ENCODE measurements at places on chromosomes 7 and 10.

DNA sequence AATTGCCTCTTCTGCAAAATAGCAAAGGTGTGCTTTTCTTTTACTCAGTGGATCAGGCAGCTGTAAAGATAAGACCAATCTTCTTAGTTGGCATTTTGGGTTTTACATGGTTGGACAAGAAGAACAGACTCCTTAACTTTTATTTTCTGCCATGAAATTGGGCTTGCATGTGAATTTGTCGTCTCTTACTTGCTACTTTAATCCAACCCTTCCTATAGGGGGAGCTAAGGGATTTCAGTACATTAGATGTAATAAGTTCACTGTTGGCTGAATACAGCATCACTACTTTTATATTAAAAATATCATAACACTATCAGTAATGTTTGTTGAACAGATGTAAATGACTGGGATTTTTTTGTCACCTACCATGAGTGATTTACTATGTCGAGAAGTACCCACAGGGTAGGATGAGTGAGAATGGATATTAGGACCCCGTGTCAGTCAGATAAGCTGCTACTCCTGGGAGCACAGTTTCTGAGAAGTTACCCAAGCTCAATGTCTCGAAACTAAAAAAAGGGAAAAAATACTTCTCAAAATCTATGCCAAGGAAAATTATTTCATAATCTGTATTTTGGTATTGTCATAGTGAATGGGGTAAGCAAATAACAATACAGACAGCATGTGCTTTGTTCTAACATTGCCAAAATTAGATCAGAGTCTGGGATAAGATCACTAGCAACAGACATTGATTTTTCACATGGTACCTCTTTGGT is 127.4 kb upstream of the AGR3 start:
- DNase-seq: peak; percentile 19

DNA sequence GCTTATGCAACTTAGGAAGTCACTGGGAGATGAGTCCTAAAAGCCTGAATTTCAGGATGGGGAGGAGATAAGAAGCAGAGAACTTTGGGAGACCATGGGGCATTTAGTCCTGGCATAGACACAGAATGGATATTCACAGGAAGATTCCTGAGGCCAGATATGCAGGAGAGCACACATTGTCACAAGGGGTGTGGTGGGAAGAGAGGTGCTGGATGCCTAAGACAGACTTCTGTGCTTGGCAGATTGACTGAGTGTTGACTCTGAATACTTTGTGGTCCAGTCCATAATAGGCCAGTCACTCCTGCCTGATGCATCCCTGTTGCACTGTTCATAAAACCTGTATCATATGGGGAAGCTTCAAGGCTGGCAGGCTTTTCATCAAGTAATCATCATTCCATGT is 18.5 kb downstream of the SRI start:
- no peak for DNase-seq

DNA sequence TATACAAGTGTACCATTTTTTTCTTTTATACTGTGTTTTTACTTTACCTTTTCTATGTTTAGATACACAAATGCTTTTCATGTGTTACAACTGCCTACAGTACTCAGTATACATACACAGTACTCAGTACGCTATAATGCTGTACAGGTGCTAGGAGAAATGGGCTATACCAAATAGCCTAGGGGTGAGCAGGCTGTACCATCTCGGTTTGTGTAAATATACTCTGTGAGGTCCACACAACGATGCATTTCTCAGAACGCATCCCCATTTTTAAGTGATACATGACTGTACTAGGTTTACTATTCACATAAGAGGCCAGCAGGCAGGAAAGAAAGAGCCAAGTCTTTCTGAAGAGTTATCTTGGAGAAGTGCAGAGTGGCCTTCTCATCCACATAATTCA is 426.4 kb upstream of the MTPN start:
- DNase-seq: no peak

- no peak for DNase-seq
Measured at GRCh38 chr7:33562996-33563395, 342.3 kb upstream of the BMPER start.

GRCh38 chr10:48473704-48474103 is 131.2 kb downstream of the ARHGAP22 start:
- no peak for DNase-seq

DNA sequence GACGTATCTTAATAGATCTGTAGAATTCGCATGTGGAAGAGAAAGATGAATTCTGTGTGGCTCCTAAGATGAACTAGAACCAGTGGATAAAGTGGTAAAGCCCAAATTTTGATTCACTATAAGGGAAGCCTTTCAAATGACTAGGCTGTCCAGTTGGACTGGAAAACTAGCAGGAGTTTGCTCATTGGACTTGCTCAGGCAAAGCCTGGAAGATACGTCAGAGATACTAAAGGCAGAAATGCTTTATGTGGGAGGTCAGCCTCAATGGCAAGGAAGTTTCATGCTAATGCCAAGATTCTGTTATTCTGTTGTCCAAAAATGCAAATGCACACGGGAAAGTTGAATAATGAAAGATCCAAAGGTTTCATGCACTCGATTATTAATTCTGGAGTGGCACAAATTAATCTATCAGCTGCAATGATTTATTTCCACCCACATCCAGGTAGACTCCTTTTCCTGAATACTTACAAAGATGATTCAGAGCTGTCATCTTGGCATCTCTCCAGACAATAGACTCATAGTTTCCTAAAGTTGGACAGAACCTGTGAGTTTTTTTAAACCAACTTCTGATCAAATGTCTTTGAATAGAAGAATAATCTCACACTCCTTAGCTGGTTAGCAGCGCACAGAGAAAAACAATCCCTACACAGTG is 20.5 kb upstream of the PPP1R3C start:
- no peak for DNase-seq

DNA sequence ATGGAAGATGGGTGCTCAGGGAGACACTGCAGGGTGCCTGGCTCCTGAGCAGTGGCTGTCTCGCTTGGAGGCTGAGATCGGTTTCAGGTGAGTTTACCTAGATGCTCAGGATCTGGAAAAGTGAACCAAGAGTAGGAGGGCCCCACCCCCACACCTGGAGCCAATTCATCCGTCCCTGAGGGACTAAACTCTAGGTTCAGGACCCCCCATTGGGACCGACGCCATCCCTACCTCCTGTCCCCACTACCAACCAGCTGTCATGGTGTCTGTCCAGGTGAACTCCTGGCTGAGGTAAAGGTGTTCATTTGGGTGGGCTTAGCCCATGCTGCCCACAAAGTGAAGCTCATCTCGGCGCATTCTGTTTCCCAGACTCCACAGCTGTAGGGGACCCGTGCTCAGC is 174.6 kb upstream of the PLPP4 start:
- no peak for DNase-seq

- DNase-seq: no peak
Measured at GRCh38 chr7:129940329-129940728, 12.4 kb downstream of the UBE2H start.

GRCh38 chr7:34133983-34134782 is 228.8 kb downstream of the BMPER start:
- peak; percentile 88 for DNase-seq

GRCh38 chr10:33125111-33125510 is 167.1 kb upstream of the ITGB1 start:
- no peak for DNase-seq

DNA sequence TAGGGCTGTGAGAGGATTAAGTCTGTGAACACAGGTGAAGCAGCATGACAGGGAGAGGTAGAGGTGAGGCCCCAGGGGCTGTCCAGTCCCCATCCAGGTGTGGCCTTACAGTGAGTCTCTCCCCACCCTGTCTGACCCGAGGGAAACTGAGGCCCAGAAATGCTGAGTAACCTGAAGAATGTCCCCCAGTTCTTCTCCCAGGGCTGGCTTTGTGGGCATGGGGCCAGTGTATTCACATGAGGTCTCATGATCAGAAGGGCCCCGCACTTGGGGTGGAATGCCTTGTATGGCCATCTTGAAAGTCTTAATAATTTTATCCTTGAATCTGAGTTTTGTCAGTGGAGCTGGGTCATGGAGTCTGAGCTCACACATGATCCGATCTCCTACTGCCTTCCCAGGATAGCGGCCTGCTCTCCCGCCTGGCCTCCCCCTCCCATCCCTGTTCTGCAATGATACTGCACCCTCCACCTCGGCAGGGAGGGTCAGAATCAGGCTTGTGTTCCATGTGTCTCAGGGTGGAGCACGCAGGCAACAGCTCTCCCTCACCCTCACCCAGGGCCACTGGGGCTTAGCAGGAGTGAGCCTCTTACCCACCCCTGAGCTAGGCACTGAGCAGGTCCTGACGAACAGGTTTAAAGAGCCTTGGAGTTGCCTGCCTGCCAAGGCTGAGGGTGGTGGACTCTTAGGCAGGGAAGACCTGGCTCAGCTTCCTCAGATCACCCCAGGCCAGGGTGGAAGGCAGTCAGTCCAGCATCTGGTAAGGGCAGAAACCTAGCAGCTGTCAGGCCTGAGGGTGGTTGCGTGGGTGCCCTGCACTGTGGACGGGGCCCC is 41.4 kb upstream of the NPFFR1 start:
- DNase-seq: no peak

DNA sequence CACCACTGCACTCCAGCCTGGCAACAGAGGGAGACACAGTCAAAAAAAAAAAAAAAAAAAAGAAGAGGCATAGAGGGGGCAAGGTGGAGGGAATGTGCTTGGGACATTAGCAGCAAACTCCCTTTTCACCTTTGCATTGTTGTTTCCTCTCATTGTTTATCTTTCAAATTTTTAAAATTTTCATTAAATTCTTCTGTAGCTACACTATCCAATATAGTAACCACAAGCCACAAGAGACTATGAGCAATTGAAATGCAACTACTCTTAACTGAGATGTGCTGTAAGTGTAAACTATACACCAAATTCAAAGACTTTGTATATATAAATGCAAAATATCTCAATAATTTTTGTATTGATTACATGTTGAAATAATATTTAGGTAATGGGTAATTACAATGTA is 43.4 kb downstream of the EBLN1 start:
- DNase-seq: no peak

GRCh38 chr7:105011141-105011830 is 2.7 kb upstream of the KMT2E start:
- DNase-seq: peak; percentile 57

DNA sequence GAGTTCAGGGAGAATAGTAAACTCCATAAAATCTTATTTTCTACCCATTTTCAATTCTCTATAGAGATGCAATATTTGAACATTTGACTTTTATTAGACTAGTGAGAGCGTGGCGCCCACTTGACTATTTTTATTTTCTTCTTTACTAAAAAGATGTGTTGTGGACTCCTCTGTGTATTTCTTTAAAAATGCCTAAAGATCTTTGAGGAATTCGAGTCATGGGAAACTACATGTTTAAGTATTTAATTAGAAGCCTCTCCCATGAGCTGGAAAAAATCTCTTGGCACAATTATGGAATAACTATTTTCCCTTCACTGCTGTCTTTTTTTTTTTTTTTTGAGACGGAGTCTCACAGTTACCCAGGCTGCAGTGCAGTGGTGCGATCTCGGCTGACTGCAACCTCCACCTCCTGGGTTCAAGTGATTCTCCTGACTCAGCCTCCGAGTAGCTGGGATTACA is 124.2 kb downstream of the ARHGAP12 start:
- DNase-seq: peak; percentile 24

- no peak for DNase-seq
Measured at GRCh38 chr10:115004236-115004862, 66.4 kb downstream of the TRUB1 start.

DNA sequence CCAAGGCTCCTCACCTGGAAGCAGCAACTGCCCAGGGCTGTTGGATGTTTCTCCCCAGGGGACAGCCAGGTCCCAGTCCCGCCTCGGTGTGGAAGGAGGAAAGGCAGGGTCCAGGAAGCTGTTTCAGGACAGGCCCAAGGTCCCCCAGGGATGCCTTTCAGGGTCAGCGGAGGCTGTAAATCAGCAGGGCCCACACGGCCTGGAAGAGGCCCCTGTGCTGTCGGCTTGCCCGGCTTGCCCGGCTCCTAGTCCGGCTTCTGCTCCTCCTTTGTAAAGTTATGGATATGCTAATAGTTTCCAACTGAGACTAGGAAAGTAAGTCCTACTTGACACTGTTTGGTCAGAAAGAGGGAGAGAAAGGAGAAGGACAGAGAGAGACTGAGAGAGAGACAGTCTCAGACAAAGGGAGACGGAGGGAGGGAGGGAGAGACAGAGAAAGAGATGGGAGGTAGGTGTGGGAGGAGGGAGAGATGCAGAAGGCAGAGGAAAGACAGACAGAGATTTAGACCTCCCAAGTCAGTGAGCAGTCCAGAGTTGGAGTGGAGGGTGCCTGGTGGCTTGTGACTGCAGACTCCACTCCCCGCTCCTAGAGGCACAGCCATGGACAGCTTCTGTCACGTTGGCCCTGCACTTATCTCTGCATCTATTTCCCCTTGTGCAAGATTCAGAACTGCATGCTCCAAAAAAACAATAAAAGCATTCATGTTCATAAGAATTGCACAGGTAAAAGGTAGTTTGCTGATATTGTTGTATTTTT is 10.5 kb downstream of the IKZF1 start:
- DNase-seq: no peak

- DNase-seq: no peak
Measured at GRCh38 chr10:118497227-118497626, 98.2 kb downstream of the PRLHR start.

- DNase-seq: no peak
Measured at GRCh38 chr10:21285742-21286331, 239.6 kb downstream of the SKIDA1 start.

DNA sequence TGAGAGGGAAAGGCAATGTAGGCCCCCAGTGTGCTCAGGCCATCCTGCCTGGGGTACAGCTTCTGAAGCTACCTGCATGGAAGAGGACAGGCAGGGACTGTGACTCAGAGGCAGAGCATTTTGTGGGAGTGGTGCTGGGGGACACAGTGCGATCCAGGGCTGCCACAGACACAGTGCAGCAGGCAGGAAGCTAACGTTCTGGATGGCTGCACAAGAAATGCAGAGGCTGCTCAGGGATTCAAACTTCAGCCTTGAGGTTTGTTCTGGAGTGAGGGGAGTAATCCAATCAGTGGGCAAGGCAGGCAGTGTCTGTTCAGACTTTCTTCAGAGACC is 648.0 kb upstream of the IGFBP3 start:
- DNase-seq: peak; percentile 53

DNA sequence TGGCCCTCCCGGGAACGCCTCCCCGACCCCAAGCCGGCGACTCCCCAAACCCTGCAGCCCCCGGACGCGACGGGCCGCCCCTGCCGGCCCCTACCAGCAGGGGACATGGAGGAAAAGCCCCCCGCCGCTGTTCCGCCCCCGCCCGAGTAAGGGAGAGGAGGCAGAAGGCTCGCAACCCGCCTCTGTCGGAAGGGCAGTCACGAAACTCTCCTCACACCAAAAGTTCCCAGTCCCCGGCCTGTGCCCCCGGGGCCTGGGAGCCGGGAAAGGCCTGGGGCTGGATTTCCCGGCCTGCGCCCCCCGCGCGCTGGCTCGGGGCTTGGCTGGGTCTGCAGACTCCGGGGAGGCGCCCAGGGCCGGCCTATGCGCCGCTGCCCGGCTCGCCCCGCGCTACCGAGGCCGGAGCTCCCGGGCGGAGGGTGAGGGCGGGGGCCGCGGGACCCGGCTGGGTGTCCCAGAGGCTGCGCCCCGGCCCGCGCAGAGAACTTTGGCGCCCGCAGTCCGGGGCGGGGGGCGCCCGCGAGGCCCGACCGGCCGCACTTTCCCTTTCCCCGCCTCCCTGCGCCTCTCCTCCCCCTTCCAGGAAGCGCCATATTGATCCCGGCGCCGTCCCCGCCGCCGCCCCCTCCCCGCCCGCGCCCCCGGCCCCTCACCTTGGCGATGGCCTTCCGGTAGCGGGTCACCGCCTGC is 728 bp downstream of the PARD3 start:
- peak; percentile 76 for DNase-seq
